Fibroblast of skin of left biceps (primary cell): ENCODE measurements at places on chromosomes 3 and 15.

DNA sequence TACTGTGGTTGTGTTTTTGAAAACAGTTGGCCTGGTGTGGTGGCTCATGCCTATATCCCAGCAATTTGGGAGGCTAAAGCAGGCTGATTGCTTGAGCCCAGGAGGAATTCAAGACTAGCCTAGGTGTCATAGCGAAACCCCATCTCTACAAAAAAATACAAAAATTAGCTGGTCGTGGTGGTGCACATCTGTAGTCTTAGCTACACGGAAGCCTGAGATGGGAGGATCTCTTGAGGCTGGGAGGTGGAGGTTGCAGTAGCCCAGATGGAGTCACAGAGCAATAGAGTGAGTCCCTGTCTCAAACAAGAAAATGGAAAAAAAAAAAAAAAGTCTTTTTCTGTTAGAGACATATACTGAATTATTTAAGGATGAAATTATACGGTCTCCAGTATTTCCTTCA, 14.7 kb upstream of the LRRFIP2 start:
- DNase-seq = no peak

GRCh38 chr3:197015790-197016736, 13.6 kb downstream of the MELTF start:
- DNase-seq = no peak

GRCh38 chr3:109336291-109336861, 970 bp downstream of the DPPA4 start:
- no peak for DNase-seq

DNA sequence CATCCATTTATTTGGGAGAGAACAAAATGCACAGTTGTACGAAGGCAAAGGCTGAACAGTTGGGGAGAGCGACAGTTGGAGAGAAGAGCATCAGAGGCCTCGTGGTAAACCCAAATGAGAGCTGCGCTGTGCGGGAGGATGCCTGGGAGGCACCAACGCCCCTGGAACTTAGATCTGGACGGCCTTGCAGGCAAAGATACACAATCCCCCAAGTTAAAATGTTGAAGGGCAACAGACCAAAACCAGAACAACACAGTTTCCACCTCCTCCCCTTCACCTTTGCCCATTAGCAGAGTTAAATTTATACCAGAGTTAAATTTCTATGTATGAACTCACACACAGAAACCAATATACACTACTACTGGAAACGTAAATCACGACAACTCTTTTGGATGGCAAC, 339.6 kb downstream of the RORA start:
- DNase-seq = no peak

DNA sequence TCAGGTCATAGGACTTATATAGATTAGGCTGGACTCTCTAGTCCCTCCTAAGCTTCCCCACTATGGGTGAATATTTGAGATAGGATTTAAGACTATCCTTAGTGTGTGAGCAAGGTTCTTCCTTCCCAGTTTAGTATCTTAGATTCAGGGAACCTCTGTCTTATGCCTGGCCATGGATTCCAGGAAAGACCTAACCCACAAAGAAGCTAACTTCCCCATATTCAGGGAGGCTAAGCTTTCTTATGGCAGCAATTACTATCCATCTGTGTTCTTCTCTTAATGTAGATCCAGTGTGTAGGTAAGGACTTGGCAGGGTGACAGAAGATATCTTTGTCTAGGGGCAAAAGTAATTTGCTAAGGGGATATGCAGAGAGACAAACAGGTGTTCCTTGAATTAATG, 25.5 kb upstream of the PIK3R4 start:
- no peak for DNase-seq

- DNase-seq = no peak
Measured at GRCh38 chr15:74252291-74252690, 16.2 kb downstream of the CCDC33 start.

- no peak for DNase-seq
Measured at GRCh38 chr15:94522125-94522524, 290.8 kb downstream of the MCTP2 start.

DNA sequence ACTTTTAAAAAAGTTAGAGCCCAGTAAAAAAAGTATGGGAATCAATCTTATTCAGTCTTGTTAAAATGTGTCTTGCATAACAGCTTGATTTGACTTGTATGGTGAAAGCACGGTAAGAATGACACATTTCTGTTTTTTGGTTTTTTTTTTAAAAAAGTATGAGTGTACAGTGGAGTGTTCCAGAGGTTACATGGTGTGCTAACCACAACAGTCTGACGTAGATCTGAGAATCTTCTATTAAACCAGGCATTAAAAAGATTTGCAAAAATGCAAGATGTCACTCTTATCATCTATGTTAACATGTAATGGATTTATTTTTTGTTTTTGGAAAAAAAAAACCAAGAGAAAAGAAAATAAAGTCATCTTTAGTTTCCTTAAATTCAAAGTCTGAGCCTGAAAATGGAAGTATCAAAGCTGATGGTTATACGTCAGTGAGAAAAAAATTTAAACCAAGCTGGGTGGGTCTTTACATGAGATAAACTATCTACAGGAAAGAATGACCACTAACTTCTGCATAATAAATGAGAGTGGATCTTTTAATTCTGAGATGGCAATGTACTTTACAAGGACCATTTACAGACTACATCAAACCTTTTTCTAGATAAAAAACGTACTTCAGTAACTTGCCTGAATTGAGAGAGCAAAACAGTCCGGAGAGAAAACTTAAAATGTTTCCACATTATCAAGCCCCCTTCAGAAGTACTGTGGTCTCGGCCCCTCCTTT, 1.6 kb downstream of the GABPB1 start:
- DNase-seq = peak; percentile 71

GRCh38 chr3:10753964-10754363, 62.1 kb upstream of the SLC6A11 start:
- no peak for DNase-seq

- no peak for DNase-seq
Measured at GRCh38 chr3:123375014-123375940, 73.6 kb downstream of the ADCY5 start.

DNA sequence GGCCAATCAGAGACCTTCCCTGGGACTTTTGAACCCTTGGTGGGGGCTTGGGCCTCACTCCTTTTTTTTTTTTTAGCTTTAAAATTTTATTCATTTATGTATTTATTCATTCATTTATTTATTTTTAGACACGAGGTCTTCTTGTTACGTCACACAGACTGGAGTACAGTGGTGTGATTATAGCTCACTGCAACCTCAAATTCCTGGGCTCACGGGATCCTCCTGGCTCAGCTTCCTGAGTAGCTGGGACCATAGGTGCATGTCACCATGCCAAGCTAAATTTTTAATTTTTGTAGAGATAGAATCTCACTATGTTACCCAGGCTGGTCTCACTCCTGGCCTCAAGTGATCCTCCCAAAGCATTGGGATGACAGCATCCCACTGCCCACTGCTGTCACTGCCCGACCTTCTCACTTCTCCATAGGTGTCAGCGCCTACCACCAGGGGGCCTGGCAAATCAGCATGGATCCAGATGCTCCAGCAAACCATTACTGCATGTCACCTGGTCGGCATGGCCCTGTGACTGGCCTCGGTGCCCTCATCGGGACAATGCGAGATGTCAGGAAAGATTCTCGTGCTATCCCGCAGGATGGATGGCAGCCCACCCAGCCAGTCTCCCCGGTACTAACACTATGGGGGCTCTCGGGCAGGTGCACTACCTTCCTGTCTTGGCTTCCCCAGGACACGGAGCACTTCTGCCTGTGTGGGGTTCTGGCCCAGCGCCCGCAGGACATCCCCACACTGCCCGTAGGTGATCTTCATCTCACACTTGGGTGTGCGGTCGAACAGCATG, 3.0 kb downstream of the MYL3 start:
- no peak for DNase-seq

- no peak for DNase-seq
Measured at GRCh38 chr3:29370476-29371420, 89.9 kb downstream of the RBMS3 start.

DNA sequence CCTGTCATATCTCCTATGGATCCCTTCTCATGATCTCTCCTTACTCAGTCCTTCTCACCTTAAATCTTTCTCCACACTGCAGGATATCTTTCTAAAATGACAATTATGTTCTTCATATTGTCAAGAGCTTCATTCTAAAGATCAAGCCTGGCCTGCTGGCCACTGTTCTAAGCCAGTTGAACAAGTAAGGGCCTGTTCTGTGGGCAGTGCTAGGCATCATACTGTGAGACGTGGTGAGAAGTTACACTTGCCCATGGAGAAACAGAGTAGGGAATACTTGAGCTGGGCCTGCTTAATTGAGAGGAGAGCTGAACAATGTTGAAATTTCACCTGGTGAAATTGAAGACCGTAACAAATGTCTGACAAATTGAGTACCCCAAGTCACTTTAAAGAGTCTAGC, 184.1 kb upstream of the RASGRP1 start:
- DNase-seq = no peak

DNA sequence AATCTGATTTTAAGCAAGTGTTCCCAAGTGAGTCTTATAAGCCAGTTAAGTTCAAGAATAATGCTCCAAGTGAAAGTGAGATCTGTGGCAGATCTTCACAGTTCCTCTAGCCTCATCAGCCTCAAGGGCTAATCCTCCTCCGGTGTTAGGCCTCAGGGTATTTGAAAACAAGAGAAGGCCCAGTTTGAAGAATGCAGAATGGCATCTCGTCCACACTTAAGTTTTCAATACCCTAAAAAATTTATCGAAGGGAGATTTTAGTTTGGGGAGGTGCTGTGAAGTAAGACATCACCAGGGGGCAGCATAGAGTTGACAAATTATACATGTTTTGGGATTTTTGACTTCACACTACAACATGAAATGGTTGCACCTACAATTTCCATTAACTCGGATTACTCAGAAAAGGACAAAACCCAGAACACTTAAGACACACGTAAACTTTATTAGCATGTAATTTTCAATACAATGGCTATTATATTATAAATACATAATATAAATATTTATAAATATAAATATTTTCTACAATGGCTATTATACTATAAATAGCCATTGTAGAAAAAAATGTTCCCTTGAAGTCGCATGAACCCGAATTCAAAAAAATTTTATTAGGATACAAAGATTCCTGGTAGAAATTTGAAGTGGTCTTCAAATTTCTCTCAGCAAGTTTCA, 2.3 kb upstream of the TMEM266 start:
- no peak for DNase-seq

GRCh38 chr3:55765398-55765797, 278.3 kb upstream of the WNT5A start:
- DNase-seq = no peak
